HAP-1 (cell line): ENCODE measurements at places on chromosomes 12 and 14.

DNA sequence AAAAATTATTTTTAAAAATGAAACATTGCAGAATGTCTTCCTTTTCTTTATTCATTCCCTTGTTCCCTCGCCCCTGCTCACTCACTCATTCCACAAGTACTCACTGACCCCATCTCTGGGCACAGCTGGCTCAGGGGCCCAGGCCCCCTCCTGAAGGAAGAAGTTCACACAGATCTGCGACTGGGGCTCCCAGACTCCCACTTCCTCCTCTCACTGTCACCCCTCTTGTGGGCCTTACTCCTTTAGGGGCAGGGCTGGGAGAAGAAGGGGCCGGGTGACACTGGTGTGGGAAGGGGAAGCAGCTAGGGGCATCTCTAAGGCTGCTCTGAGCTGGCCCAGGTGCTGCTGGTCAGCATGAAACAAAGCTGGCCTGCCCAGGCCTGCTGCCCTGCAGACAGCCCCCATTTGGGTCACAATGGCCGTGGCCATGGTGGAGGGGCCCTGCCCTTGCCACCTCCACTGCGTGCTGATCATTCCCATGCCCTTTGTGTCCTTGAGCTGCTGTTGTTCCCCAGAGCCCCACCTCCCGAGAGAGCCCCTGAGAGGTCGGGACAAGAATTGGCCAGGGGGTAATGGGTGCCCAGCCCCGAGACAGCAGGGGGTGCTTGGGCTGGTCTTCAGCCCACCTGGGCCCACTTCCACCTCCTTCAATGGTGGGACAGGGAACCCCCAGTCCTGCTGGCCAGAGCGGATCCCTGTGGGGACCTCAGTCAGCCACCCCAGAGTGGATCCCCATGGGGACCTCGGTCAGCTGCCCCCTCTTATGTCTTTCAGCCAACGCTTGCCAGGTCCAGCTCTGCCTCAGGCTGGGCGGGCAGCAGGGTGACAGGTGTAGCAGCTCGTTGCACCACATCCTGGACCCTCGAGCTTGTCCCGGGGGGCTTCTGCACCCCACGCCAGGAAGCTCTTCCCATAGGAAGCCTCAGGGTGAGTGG is 212.4 kb upstream of the C14orf180 start:
- no peak for DNase-seq

DNA sequence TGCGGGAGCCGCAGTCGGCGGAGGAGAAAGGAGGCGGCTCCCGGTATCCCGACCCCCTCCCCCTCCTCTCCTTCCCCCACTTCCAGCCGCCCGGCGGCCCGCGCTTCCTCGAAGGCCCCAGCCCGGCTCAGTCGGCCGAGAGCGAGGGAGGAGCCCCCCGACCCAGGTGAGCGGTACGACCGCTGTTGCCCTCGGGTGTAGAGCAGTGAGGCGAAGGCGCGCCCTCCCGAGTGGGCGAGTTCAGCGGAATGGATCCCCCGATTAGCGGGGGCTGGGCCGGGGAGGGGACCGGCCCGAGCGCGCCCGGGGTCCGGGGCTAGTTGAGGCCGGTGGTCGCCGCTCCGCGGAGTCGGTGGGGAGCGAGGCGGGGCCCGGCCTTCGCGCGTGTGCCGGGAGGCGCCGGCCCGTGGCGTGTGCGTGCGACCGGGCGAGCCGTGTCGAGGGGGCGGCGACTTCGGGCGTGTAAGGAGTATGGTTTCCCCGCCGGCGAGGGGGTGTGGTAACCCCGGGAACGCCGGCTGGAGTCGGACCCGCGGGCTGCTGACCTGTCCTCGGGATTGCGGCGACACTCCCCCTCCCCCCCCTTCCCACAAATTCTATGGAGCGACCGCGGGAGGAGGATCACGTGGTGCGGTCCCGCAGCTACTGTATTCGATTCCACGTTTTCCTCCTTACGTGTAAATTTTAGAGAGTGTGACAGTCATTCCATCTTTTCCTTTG is 501 bp downstream of the RIMKLB start:
- peak; percentile 79 for DNase-seq

GRCh38 chr14:103315351-103315911 is 18.6 kb upstream of the EIF5 start:
- DNase-seq = no peak

- DNase-seq = no peak
These were observed 106.8 kb downstream of the DAD1 start for GRCh38 chr14:22482085-22482694.

DNA sequence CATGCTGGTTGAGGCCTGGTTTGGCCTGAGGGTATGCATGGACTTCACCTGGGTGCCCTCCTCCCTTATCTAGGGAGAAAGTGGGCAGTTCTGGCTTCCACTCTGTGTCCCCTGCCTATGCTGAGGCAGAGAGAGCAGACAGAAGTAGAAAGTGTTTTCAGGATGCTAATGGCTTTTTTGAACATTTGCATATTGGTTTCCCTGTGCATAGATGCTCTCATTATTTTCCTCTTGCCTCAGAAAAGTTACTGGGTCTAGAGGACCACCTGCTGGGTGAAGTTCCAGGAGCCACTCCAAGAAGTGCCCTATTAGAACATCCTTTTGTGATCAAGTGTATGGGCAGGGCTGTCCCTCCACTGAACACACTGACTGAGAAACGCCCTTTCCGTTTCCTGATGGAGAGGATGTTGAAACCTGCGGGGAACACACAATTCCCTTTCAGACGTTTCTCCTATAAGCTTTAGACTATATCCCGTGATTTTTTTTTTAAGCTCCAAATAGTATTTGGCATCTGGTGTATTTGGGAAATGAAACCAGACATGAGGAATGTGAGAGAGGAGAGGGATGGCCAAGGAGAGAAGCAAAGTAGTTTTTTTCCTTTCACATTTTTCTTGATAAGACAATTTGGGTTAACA is 66.6 kb downstream of the DAAM1 start:
- no peak for DNase-seq

DNA sequence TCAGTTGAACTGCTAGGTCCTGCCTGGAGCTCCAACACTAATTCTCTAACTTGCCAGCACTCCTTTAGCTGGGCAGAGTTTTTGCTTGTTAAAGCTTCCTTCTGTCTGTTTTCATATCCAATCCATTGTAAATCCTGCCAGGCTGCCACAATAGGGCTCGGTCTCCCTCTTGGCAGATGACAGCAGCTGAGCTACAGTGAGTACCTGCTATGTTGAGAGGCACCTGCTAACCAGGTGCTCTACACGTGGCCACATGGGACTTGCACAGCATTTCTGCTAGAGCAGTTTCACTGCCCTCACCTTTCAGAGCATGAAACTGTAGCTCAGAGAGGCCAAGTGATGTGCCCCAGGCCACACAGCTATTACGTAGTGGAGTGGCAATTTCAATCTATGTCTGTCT is 106.6 kb upstream of the NOS1 start:
- DNase-seq = no peak

GRCh38 chr12:57381693-57382220 is 49.1 kb downstream of the R3HDM2 start:
- no peak for DNase-seq

DNA sequence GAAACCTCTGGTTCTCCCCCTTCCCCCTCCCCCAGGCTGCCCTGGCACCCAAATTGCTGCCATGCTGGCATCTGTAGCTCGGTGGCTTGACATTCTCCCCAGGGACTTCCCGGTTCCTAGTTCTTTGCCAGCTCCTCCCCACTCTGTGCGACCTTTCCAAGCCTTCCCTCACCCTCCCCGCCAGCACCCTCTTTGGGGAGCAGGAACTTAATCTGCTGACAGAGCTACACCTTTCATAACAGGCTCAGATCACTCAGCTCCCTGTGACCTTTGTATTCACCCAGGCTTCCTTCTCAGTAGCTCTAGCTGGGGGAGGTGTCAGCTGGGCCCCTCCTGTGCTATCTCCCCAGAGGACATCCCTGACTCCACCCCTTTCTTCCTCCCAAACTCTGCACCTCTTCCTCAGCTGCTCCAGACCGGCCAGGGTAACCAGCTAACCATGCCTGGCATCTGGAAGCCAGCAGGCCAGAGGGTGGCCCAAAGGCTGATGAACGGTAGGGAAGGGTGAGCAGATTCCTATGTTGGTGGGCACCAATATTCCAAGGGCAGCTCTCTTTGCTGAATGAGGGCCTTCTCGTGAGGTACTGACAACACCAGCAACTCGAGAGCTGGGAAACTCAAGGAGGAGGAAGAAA is 1.8 kb upstream of the COX14 start:
- DNase-seq = no peak

- no peak for DNase-seq
These were observed 378.1 kb downstream of the ALG10 start for GRCh38 chr12:34400411-34400881.

- DNase-seq = peak; percentile 51
These were observed 27.3 kb upstream of the CHPT1 start for GRCh38 chr12:101670007-101670671.

- no peak for DNase-seq
These were observed 134.6 kb downstream of the CACNA1C start for GRCh38 chr12:2187195-2187945.

DNA sequence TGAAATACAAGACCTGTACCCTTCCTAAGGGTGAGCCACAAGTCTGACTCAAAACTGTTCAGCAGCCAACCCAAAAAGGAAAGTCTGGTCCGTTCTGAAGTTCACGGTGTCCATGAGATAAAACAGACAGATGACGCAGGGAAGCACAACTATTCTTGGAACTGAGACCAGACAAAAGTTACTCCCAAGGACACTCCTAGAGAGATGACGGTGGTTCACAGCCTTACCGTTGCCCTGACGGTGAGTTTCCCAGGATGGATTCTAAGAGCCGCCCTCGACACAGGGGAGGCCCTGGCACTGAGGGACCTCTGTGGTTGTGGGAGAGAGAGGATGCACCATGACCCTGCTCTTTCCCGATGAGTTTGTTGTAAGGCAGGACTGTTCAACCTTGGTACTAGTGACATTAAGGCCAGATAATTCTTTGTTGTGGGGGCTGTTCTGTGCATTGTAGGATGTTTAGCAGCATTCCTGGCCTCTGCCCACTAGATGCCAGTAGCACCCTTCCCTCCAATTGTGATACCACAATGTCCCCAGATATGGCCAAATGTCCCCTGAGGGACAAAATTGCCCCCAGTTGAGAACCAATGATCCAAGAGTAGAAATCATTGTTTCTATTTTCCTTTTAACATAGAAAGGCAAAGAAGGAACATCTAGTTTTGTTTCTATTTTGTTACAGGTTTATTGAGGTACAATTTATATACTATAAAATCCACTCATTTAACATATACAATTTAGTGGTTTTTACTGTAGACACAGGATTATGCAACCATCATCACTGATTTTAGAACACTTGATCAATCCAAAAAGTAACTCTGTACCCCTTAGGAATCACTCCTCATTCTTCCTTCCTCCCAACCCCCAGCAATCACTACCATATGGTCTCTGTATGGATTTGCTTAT is 23.0 kb downstream of the OR10P1 start:
- DNase-seq = no peak

DNA sequence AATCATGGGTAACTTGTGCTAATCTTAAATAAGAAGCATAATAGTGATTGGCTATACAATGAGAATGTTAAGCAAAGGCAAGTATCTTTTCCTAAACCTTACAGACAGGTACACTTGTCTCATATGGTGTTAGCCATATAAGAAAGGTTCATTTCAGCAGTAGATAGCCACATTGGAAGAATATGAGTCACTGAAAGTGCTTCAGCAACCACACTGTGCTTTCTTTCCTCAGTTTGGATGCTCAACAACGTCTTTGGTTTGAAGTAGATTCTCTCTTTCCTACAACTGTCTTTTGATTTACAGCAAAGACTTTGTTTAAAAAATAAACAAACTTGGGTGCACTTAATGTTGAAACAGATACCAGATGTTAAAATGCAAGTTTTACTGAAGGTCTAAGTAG is 8.9 kb downstream of the DDHD1 start:
- DNase-seq = no peak

DNA sequence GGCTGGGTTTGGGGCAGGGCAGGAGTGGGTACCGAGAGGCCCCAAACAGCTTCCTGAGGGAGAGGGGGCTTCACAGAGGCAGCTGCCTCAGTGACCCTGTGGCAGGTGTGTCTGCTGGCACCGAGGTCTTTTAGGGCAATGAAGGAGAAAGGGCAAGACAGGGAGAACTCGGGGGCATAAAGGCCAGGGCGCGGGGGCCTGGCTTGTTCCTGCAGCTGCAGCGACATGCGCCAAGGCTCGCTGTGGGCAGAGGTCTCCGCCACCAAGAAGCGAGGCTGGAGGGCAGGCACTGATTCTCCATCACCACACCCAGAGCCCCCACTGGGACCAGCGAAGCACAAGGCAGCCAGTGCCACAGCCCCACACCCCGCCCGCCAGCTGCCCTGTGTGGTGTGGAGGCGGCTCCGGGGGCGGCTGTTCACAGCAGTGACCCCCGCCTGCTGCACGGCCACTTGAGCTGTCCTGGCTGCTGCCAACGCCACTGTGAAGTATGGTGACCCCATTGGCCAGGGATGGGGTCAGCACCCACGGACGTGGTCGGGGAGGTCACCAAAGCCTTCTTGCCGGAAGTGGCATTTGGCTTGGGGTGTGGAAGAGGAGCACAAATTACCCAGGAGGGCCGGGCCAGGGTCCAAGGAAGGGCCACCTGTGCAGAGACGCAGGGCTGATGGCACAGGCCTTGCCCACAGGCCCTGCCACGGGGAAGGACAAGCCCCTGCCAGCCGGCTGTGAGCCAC is 16.4 kb downstream of the BAG5 start:
- no peak for DNase-seq

DNA sequence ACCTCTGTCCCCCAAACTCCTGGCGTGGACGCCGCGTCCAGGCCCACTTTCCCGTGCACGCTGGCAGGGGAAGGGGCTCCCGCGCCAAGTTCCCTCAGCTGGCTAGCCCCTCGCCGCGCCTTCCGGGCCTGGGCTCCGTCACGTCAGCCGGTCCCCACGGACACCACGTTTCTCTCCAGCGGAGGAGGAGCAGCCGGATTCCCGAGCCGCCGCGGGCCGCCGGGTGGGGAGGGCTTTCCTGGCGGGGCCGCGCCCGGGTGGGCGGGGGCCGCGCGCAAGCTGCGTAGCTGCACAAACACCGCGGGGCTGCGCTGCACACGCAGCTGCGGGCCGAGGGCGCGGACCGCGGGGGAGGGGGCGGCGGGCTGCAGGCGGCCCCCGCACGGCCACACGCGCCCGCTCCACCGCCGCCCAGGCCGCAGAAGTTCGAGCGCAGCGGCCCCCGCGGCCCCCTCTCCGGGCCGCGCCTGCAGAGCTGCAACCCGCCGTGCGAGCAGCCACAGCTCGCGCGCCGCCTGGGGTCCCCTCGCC is 45.1 kb upstream of the PNMA1 start:
- DNase-seq = peak; percentile 74

DNA sequence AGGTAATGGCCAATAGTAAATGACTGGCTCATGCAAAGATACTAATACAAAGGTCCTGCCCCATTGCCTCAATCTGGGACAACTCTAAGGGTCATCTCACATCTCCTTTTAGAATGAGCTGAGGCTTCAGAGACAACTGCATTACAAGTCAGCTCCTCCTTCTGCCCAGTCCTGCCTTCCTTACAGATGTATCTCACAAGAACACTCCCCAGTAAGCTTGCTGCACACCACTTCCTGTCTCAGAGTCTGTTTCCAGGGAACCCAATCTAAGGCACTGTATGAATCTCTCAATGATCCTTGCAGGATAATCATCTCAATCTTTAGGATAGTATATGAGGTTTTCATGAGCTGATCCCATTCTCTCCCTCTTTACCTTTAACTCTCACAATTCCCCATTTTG is 57.8 kb upstream of the ZDHHC17 start:
- DNase-seq = no peak

GRCh38 chr14:29222671-29223268 is 456.2 kb downstream of the FOXG1 start:
- peak; percentile 45 for DNase-seq

- no peak for DNase-seq
These were observed at the start of gene NPAS3 for GRCh38 chr14:32938719-32939253. Gene NPAS3 (plus strand): TSS chr14:32938879.
